Esophagus muscularis mucosa (tissue), 4 donors: ENCODE measurements at places on chromosomes 5 and 9. TPM values are rescaled to one million over a fixed set of nuclear protein-coding genes. Genes with fewer than 3 reads are reported as not detected.

LRRC19 gene
- not detected for total RNA-seq

C9orf153 gene
- 0.46 TPM for total RNA-seq

GKAP1 gene
- total RNA-seq, result 13.8 TPM

PLPPR1 gene
- total RNA-seq, result 0.99 TPM

PELO gene
- 70.1 TPM for total RNA-seq

TAF1L gene
- total RNA-seq, result not detected

ARHGEF37 gene
- 11.9 TPM for total RNA-seq

CAVIN4 gene
- 0.33 TPM for total RNA-seq

PAIP2 gene
- total RNA-seq, result 73.6 TPM

CHSY3 gene
- 2.1 TPM for total RNA-seq

PCDHB2 gene
- total RNA-seq, result 3.0 TPM

MLANA gene
- not detected for total RNA-seq

ZNF883 gene
- 1.4 TPM for total RNA-seq

CARTPT gene
- total RNA-seq, result 24.7 TPM

IFNA2 gene
- not detected for total RNA-seq

ORM2 gene
- not detected for total RNA-seq

CATSPER3 gene
- 0.65 TPM for total RNA-seq

RPP25L gene
- total RNA-seq, result 11.6 TPM

RASEF gene
- under 0.01 TPM for total RNA-seq

GCNT1 gene
- 1.2 TPM for total RNA-seq

CAMK2A gene
- total RNA-seq, result 3.3 TPM

POU5F2 gene
- 2.5 TPM for total RNA-seq

TTLL11 gene
- 41.3 TPM for total RNA-seq

MARCOL gene
- total RNA-seq, result not detected

LCN10 gene
- 7.0 TPM for total RNA-seq

CCNJL gene
- 1.2 TPM for total RNA-seq

DNAJA1 gene
- total RNA-seq, result 102 TPM

PCDHA6 gene
- 0.83 TPM for total RNA-seq

WDR38 gene
- total RNA-seq, result 0.32 TPM

TEK gene
- total RNA-seq, result 17.4 TPM
